ENCODE measurements at places on chromosomes 4 and X.
A peak's percentile ranks its signal among the peaks of the same experiment; 100 is the strongest.

DNA sequence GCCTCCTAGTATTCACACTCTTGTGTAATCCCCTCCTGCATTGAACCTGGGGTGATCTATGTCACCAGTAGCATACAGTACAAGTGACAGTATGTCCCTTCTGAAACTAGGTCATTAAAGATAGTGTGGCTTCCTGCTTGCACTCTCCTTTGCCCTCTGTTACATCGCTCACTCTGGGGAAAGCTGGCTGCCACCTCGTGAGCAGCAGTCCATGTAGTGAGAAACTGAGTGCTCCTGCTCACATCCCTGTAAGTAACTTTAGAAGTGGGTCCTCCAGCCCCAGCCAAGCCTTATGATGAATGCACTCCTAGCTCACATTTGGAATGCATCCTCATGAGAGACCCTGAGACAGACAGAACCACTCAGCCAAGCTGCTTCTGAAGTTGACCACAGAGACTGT, 89.8 kb upstream of the TNIP3 start:
- DNase-seq = peak; percentile 40

DNA sequence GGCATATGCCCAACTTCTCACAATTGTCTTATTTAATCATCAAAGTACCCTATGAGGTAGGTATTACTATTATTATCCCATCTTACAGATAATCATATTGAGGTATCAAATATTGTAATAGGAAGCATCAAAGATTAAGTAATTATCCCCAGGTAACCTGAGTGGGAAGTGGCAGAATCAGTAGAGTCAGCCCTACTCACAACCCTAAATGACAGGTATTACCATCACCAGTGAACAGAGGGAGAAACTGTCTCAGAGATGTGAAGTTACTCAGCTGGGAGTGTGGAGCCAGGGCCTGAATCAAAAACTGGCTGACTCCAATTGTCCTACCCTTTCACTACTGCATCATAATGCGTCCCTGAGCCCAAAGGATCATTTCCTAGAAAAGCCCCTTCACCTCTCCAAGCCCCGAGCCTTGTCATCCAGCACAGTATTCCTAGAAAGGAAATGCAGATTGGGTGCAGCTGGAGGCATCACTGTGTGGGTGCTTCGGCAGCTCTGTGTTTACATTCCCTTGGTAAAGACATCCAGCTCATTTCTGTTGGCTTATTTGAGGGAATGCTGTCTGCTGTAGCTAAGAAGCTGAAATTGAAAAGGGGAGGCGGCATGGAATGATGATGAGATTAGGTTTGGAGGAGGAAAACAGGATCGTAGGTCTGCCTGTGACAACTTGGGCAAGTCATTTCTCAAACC, 72.8 kb downstream of the DHX15 start:
- no peak for DNase-seq

- no peak for DNase-seq
Measured at GRCh38 chr4:147037069-147037468, 91.4 kb upstream of the TTC29 start.

- DNase-seq = no peak
Measured at GRCh38 chr4:54548098-54548620, 109.6 kb upstream of the KIT start.

DNA sequence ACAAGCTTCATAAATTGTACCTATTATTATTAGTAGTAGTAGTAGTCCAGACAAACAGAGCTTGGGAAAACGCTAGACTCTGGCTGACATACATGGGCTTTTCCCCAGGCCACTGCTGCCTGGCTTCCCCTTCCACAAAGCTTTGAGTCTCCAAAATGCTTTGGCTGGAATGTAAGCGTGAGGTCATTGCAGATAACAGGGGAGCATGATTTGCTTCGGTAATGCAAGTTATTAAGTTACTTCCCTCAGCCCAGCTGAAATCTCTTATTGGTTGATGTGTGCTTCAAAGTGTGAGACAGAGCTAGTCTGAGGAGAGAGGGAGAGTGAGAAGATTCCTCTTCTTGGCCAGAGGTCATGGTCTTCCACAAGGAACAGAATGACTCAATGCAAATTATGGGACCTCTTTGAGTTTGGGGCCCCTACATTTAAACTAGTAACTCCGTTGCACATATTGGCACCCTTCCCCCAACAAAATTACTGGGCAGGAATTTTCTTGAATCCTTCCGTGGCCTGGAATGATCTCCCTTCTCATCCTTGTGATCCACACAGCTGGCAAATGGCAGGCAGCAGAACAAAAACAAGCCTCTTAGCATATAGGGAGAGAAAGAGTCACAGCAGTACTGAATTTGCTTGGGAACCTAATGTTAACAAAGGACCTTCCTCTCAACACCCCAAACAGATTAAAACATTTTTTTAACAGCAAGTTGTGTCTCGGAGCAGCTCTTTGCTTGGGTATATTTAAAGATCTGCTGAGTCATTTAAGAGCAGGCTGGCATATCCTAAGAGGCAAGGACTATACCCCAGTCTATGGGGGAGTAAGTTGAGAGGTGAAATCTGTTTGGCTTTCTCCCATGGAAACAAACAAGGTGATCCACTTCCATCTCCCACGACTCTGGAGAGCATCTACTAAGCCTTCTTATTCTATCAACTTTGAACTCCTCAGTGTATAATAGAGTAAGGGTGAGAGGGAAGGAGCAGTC, 19.9 kb downstream of the AR start:
- DNase-seq = no peak

GRCh38 chr4:109215506-109215905, 87.0 kb downstream of the COL25A1 start:
- DNase-seq = no peak

DNA sequence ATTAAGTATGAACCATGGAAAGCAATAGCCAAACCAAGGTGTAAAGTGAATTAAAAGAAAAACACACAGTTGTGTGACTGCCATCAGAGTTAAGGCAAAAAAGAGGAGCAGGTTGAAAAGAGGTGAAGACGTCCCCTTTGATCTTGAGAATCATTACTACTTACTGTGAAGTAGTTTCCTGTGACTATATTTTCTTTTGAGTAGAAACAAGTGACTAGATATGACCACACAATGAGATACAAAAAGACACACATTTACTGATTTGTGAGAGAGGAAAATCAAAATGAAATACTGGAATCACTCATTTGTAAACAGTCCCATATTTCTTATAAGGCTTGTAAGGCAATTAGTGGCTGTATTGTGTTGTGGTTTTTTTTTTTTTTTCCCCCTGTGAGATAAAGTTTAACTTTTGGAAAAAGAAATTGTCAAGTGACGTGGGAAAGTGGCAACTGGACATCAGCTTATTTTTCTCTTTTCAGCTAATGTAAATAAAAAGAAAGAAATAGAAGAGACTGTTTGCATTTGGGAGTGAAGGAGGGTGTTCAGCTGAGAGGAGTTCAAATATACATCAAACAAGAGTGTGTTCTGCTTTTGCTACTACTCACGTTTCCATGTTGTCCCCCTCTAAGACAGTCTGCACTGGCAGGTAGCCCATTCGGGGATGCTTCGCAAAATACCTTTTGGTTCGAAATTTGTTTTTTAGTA, 106.4 kb upstream of the FTHL17 start:
- no peak for DNase-seq

DNA sequence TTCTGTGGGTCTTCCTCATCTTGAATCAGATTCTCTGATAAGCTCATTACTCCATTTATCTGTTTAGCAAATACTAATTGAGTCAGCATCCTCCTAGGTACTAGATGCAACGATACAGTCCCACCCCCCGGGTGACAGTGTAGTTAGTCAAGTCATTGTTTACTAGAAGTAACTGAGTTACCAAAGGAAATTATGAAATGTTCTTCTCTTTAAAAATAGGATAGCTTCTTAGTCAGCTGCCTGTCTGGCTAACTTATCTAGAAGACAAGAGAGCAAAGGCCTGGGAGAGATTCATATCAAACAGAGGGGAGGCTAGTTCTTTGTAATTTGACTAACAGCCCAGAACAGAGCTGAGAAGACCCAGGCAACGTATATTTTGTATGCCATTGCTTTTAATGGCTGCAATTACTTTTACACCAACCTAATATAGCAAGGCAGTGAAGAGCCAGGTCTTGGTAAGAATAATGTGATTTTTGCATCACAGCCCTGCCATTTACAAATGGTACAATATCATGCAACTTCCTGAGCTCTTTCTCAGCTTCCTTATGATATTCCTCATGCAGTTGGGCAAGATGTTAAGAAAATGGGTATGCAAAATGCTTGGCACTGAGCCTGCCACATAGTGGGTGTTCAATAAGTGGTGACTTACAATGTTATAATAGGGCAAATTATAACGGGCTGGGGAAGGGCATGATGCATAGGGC, 149.9 kb downstream of the CHIC2 start:
- DNase-seq = no peak

- no peak for DNase-seq
Measured at GRCh38 chrX:39399387-39399786, 598.1 kb downstream of the MID1IP1 start.

GRCh38 chr4:53315300-53315699, 50.6 kb downstream of the SCFD2 start:
- no peak for DNase-seq

- no peak for DNase-seq
Measured at GRCh38 chr4:158327525-158327924, 117.2 kb downstream of the TMEM144 start.

- DNase-seq = no peak
Measured at GRCh38 chrX:15946783-15947580, 92.4 kb upstream of the AP1S2 start.

GRCh38 chrX:110135618-110136017, 132.7 kb downstream of the TMEM164 start:
- no peak for DNase-seq

DNA sequence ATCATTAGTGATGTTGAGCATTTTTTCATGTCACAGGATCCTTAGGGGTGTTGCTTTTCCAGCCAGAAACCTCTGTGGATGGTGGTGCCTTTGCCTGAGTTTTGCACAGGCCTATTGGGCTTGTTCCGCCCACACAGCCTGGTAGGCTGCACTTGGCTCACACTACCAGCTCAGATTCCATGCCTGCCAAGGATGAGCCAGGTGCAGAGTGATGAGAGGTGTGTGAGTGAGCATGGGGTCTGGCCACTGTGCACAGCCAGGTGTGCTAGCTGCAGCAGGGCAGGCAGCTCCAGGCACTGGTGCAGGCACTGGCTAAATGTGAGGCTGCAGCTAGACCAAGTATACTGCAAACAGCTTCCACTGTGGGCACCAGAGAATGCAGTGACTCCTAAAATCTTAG, 341.6 kb downstream of the FSTL5 start:
- no peak for DNase-seq

DNA sequence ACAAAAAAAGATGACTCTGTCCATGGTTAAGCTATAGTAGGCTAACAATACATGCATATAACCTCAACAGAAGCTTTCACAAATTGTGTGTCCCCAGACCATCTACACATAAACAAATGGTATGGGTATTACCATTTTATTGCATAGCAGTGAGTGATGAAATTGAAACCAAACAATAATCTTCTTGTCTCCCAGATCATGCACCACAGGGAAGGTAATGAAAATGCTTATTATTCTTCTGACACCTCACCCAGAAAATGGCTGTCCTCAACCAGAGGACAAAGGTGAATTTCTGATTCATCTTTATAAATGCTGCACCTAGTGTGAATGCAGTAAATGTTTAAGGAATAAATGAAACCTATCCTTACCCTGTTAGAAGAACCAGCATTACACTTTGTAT, 8.0 kb downstream of the PRSS12 start:
- DNase-seq = no peak

GRCh38 chr4:175297965-175298565, 379.9 kb downstream of the ADAM29 start:
- DNase-seq = no peak

DNA sequence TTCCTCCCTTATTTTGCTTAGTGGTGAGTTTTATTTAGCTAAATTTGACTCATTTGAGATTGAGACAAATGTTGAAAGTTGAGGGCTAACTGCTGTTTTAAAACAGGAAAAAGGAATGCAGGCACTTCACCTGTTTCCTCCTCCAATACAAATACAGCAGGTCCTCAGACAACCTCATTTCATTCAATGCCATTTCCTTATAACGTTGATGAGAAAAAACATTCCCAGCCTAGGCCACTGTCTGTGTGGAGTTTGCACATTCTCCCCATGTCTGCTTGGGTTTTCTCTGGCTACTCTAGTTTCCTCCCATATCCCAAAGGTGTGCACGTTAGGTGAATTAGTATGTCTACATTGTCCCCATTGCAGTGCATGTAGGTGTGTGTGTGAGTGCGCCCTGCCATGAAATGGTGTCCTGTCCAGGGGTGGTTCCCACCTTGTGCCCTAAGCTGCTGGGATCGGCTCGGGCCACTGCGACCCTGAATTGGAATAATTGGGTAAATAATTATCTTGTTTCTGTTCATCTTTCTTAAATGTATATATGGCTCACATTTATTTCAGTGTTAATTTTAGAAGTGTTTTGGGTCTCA, 21.9 kb downstream of the SMAD1 start:
- DNase-seq = no peak

DNA sequence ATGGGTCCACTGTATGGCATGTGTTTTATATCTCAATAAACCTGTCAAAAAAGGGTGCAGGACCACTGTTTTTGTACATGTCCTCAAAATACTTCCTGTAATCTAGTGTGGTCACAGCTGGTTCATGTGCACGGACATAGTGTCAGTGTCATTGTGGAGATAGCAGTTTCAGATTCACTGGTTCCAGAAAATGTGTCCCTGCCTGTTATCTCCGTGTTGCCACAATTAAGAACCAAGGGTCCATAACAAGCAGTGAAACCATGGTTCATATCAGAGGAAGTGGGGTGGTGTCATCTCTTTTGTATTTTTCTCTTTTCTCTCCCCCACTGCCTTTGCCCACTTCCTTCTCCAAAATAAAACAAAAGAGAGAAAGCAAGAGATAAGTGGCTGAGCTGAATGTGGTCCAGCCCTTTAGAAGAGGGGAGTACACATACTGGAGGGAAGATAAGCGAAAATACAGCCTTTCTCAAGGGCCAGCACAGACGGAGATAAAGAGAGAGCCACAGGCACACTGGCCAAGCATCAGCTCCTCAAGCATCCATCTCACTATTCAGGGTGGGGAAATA, 51.2 kb downstream of the TBL1X start:
- no peak for DNase-seq

DNA sequence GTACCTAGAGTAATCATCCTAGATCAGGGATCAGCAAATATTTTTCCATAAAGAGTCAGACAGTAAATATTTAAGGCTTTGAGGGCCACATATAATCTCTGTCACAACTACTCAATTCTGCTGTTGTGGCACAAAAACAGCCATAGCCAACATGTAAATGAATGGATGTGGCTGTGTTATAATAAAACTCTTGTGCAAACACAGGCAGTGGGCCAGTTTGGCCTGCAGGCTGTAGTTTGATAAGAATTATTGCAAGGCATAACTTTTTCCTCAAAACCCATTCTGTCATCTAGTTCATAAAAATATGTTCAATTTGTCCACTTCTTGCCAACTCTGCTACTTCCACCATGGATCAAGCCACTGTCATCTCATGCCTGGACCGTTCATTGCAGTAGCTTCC, 39.4 kb upstream of the SHROOM4 start:
- DNase-seq = no peak

Data from CD4-positive, alpha-beta T cell treated with Interleukin-15 for 4 hours (primary cell).